ENCODE measurements at places on chromosomes 7 and 10.

DNA sequence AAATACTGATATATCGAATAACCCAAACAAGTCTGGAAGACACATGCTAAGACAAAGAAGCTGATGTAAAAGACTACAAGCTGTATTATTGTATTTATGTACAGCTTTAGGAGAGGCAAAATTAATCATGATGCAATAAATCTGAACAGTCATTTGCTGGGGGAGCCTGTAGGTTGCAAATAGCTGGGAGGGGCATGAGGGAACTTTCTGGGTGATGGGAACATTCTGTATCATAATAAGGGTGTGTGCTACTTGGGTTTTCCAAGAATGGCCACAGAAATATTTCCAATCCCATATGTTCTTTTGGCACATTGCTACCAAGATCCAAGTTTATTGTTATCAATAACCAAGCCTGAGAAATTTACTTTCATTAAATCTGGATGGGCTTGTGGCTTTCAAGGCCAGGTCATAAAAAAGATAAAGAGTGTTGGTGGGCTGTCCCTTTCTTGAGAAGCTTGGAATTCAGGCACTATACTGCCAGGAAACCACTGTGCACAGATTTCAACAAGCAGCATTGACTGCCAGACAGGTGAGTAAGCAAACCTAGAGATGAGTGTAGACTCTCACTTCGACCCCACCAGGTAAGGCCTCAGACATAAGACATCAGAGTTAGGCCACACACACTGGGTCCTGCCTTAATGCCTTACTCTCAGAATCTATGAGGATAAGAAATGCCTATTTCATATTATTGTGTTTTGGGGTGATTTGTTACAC lies 629.7 kb upstream of the FZD8 start:
- DNase-seq = no peak

GRCh38 chr7:128833148-128833945 lies 3.1 kb downstream of the FLNC start:
- no peak for DNase-seq

DNA sequence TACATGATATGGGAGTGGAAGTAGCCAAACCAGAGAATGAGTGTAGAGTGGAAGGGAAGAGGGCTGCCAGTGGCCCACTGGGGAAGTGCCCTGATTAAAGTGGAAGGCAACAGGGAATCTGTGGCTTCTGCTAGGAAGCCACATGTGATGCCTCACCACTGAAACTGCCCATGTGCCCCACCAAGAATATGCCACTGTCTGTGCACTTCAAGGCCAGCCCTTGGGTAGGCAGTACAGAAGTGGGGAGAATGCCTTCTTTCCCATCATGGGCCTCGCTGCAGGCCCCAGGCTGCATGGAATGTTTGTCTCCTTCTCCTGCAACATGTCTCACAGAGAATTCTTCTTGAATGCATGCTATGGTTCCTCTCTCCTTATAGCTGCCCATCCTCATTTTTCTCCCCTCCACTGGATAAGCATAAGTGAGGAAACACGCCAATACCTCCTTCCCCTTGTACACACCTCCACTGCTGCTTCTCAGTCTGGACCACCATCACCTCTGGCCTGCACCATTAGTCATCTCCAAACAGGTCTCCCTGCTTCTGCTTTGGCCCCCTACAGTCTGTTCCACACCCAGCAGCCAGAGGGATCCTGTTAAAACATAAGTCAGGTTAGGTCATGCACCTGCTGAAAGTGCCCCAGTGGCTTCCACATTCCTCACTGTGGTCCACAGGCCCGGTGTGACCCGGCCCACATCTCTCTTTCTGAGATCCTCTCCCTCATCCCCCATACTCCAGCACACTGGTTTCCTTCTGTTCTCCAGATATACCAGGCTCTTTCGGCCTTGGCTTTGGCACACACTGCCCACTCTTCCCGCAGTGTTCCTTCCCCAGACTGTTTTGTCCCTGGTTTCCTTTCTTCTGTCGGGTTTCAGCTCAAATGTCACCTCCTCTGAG lies 37.1 kb downstream of the SNX10 start:
- no peak for DNase-seq

GRCh38 chr10:36779238-36779846 lies 346.1 kb upstream of the ANKRD30A start:
- no peak for DNase-seq

DNA sequence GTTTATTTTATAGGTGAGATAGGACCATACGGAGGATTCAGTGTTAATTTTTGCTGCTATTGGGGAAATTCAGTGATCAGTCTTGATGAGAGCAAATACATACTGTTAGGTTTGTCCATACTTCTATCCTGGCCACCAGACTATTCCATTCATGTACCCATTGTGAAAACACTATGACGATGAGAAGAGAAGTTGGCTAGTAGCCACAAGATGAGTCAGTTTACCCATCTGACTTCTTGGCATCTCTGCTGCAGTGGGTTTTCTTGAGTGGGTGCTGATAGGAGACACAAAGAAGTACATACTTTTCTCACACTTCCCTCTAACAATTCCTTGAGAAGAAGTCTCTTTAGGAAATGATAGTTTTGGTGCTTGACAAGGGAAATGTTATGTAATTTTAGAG lies 133.1 kb downstream of the TFPI2 start:
- DNase-seq = no peak

Measured in activated CD4-positive, alpha-beta T cell treated with anti-CD3 and anti-CD28 coated beads for 24 hours (primary cell).